ENCODE measurements at places on chromosomes 2 and 18.

GRCh38 chr2:22110244-22110651, 986.5 kb downstream of the TDRD15 start:
- DNase-seq = no peak

- no peak for DNase-seq
Observed at GRCh38 chr18:68893354-68893753, 95.5 kb downstream of the CCDC102B start.

DNA sequence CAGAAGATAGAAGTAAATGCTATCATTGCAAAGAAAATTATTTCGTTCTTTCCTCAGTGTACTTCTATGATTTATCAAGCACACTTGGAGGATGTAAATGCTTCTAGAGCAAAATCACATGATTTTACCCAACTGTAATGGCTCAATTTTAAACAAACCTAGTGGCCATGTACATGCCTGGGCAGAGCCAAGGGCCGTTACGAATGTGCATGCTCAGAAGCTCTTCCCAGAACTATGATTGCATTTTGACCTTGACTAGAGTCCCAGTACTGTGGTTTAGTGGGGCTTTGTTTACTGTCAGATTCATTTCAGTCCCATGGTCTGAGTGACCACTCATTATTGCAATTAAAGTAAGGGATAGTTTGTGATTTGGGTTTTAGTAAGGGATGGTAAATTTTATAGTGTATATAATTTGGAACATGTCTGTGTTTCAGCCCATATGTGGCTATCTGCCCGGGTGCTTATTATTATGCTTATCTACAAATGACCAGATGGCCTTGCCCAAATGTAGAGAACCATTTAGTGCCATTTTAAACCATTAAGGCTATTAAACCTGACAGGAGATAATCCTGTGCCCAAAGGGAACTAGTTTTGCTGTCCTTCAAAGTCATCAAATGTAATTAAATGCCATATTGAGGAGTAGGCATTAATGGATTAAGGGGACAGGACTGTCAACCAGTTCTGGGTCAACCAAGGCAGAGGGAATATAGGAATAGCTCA, 239.1 kb downstream of the ICOS start:
- no peak for DNase-seq

DNA sequence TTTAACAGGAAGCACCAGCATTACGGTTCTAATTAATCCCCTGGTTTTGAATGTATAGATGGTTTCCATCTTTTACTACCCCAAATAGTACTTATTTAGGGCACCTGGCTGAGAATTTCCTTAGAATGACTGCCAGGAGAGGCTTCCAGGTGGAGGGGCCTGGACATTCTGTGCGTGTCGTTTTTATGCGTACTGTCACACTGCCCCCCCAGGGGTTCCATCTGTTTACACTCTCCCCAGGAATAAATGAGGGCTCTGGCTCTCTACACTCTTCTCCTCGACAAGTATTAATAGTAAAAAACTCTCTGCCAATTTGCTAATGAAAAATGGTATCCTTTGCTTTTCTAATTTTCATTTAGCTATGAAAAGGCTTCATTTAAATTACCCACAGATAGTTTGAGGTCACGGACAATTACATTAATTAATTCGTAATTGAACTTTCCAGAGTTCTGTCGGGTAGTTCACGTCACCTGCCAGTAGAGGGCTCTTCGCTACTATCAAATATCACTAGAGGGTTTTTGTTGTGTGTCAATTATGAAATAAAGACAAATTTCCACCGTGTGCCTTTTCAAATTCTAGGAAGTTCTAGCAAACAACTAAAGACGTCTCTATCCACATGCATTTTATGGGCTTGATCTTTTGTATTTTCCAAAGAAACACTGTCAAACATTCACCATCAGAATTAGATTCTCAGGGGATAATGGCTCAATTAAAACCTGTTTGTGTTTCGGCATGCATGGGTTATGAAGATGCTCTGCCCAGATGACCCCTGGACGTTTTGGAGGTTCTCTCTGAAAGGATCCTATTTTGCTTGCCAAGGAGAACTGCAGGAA, 88.8 kb upstream of the ASB18 start:
- DNase-seq = peak; percentile 36

DNA sequence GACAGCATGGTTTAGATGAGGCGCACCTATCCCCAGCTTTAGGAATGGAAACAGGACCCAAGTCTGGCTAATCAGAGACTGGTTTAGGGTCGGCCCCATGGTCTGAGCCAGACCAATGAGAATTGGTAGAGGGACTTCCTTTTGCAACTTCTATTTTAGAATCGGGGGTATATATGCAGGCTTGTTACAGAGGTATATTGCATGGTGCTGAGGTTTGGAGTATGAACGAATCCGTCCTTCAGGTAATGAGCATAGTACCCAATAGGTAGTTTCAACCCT, 1.5 kb upstream of the BOLA3 start:
- DNase-seq = no peak

DNA sequence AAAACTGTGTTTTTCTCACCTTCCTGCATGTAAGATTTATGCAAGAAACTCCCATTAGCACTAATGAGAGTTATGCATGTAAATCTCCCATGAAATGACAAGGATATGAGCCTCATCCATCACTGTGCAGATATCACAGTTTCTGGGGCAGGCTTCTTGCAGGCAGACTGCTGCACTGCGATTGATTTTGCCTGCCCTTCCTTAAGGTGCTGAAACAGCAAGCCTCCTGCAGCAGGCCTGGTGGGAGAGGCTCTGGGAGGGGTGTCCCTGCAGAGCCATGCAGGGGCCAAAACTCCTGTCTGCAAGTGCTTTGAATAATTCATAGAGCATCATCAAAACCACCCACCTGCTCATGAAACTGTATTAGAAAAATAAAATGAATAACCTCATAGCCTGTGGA, 285.9 kb downstream of the MYT1L start:
- DNase-seq = no peak

DNA sequence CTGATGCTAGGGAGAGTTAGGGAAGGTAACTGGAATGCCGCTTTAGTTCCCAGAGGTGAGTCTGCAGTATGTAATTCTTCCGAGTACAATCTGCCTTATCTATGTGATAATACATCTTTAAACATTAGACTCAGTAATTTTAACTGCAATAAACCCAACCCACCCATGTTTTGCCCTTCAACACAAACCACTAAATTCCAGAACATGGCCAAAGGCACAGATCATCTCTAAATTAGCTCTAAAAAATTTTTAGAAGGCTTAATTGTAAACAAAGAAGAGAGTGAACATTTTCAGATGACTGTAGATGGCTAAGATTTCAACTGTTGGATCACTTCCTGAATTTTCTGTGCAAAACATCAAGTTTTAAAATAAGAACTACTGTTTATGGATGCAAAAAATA, 488.7 kb upstream of the ID2 start:
- no peak for DNase-seq

- DNase-seq = no peak
Observed at GRCh38 chr2:3168230-3168891, 209.3 kb downstream of the EIPR1 start.

GRCh38 chr2:69734035-69734611, 7.8 kb upstream of the ANXA4 start:
- DNase-seq = no peak

GRCh38 chr2:186309901-186310300, 176.2 kb upstream of the ZC3H15 start:
- DNase-seq = no peak

DNA sequence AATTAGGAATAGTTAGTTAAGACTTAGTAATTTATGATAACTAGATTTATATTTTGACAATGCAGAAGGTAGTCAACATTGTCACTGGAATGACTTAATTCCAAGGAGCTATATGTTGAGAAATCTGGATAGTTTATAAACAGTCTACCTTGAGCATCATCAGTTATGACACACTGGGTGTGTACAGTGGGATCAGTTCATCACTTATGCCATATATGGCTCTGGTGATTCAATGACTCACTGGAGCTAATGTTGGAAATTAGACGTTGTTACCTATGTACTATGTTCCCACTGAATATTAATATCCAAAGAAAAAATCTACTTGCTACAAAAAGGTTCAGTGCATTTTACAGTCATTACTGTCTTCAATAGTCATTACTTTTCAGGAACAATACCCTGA, 34.0 kb upstream of the ITPRID2 start:
- DNase-seq = no peak

DNA sequence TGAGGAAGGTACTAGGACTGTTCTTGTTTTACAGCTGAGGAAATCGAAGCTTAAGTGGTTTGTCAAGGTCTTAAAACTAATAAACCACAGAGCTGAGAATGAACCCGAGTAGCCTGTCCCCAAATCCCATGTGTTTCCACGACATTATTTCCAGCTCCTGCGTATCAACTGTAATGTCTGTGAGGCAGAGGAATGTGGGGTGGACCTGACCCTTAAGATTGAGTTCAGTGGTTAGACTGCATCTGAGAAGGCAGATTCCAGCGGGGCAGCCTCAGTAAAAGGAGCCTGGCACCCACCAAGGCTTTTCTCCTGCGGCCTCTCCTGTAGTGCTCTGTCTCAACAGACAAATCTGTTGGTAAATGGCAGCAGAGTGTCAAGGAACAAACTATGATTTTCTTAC, 81.9 kb upstream of the TMEM178A start:
- no peak for DNase-seq
